ENCODE measurements at places on chromosomes 2 and 18.

GRCh38 chr18:62715436-62715758 is at the start of gene PHLPP1:
TSS of gene PHLPP1 (plus strand) at chr18:62715541. CDS start at chr18:62715684, 143 bp downstream.
- no peak for DNase-seq

DNA sequence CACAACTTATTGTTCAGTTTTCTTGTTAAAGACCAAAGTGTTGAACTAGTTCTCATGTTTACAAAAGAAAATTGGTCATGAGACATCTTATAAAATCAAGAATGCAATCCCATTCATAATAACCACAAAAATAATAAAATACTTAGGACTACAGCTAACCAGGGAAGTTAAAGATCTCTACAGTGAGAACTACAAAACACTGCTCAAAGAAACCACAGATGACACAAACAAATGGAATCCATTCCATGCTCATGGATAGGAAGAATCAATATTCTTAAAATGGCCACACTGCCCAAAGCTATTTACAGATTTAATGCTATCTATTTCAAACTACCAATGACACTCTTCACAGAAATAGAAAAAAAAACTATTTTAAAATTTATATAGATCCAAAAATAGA is 1354.8 kb upstream of the CDH2 start:
- DNase-seq, result no peak

DNA sequence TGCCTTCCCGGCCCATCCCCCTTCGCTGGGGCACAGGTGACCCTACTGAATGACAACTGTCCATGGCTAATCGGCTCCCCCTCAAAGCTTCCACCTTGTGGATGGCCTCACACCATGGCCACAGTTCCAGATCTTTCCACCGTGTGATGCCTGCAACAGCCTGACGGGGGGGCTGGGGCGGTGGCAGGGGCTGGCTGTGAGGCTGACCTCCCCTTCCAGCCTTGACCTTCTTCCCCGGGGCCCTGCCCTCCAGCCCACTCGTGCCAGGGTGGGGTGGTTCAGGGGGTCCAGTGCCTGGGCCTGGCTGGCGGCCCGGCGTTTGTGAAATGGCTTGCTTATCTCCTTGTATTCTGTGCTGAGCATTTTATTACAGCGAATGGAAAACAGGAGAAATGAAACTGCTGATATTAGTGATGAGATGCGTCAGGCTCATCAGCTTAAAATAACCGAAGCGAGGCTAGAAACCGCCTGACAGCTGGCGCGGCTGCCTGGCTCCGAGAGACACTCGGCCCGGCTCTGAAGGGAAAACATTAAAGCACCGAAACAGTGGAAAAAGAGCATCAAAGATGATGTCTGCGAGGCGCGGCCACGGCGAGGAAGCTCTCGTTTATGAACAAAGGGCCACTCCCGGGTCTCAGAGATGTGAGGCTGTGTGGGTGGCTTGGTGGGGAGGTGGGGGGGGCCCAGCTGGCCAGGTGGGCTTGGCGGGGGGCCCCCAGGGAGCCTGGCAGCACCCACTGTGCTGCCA is 916 bp upstream of the PDCD1 start:
- DNase-seq, result peak; percentile 70

DNA sequence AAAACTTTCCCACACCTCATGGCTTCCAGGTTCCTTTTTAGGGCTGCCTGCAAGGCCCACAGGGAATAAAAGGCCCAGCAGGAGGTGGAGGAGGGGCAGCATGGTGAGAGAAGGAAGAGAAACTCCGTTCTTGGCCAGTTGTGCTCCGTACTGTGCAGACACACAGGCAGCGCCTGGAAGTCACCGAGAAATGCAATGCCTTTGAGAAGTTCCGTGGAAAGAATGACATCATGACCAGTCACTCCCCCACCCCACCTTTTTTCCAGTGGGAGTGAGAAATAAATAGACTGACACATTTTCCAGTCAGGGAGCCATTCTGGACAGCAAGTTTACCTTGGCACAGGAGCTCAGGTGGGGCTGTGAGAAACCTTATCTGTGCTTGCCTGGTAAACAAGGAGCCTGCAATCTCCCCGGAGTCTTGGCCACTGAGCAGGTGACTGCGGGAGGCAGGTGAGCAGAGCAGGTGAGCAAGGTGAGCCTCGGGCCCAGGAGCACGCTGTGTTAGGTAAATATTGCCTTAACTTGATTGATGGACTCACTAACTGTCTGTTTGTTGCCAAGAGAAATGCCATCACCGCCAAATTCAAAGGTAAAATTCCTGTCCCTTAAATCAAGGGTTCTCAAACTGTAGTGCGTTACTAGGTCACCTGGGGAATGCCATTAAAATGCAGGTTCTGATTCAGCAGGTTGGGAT is 13.5 kb upstream of the LBH start:
- DNase-seq, result no peak

GRCh38 chr18:22559414-22560274 is 141.9 kb upstream of the CTAGE1 start:
- DNase-seq, result no peak

DNA sequence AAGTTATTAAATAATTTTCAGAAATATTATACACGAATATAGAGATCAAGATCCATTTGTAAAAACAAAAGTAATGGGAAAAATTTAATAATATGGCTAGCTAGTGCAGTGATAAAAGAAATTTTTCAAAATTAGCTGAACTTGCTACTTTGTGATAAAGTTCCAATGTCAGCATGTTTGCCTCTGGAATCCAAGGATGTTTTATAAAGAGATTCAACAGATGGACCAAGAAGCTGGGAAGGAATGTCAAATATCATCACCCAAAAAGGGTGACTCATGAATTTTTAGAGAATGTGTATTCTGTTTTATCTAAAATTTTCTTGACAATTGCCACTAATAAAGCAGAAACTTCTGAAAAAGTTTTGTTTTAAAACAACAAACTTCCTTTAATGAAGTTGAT is 95.3 kb downstream of the FSIP2 start:
- no peak for DNase-seq

DNA sequence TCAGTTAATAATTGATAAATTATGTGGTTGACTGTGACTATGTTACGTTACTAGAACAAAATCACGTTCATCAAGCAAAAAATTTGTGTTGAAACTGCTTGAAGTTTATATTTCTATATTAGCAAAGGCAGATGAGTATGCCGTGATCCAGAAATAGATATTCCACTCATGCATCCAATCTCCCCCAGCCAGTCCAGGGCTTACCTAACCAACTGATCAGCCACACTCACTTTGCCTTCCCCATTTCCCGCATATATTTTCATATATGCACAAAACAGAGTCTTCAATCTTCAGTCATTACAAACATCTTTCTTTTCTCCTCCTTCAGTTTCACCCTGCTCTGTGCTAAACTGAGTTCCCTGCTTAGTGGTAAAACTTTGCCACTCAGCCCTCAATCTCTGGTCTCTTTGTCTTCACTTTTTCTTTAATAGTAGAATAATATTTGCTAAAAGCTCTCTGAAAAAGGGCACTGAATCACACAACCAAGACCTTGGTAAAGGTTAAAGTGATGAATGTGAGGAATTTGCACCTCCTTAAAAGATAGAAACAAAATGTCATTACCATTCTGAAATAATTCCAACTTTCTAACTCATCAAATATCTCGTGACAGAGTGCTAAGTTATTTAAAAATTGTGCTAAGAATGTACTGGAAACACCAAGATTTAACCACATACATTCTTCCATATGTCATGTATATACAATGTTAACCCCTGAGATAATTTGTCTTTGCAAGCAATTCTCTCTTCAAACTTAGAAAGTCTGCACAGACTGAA is 893.2 kb upstream of the CRIM1 start:
- DNase-seq, result no peak

Data from activated CD4-positive, alpha-beta T cell treated with anti-CD3 and anti-CD28 coated beads, Interleukin-2, Interleukin-6, amounts not matched to agents 100 ng/mL and 50 ng/mL, durations not matched to agents 16 hours and 8 hours (primary cell).